Activated B cell treated with CpG ODN at 0.5 μM for 24 hours (primary cell): ENCODE measurements at places on chromosomes 7 and 10.

DNA sequence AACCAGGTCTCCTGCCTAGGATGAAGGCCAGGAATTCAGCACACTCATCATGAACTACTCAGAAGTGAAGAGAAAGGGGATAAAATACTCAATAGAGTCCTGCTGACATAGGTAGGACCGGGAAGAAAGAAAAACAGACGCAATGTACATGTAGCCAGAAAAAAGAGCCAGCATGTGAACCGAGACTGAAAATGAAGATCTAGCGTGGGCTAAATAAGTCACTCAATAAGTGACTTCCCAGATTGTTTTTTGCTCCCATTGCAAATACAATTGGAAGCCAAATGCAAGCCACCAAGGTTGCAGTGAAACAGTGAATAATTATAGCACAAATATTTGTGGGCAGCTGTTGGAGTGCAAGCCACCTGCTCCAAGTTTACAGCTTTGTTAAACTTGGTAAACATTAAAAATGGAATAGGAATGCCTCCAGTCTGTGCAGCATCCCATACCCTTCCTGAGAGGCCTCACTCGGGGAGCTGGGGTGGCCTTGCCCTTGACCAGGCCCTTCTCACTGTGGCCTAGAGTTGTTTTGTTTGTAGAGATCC lies 34.7 kb upstream of the HPS1 start:
- DNase-seq, result no peak

DNA sequence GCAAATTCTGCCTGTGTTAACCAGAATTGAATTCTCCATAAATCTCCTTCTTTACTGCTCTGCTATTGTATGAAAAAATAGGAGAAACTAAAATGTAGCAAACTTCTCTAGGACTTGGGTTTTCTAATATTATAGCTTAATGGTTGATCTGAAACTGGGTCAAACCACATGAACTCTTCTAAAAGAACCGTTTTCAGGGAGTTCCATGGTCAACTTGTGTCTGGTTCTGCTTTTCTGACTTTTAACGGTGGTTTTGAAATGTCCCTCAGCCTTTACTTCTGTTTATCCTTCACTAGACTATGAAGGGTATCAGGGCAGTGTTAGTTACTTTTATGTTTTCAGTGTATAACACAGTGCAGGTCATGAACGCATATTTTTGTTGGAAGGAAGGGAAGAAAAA lies 242.2 kb downstream of the TSPAN12 start:
- no peak for DNase-seq

- DNase-seq, result no peak
Observed at GRCh38 chr10:78504181-78504580, 470.5 kb downstream of the RPS24 start.

DNA sequence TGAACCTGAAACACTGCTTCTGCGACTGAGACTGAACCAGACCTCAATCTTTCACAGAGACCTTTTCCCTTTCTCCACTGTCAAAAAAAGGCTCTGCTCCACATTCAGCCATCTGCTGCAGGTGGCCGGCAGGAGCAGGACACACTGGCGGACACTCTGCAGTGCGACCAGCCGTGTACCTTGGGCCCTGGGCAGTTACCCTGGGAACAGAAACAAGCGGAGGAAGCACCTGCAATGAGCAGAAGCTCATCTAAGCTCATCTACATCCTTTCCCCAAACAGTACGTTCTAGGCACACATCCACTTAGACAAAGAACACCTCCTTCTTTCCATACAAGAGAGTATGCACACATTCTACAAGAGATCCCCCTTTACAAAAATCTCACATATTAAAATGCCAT lies 22.8 kb downstream of the VOPP1 start:
- no peak for DNase-seq

- DNase-seq, result no peak
Observed at GRCh38 chr7:22724861-22725260, 2.1 kb upstream of the IL6 start.
